NCI-H187 (cell line): ENCODE measurements at places on chromosomes 4 and X.

DNA sequence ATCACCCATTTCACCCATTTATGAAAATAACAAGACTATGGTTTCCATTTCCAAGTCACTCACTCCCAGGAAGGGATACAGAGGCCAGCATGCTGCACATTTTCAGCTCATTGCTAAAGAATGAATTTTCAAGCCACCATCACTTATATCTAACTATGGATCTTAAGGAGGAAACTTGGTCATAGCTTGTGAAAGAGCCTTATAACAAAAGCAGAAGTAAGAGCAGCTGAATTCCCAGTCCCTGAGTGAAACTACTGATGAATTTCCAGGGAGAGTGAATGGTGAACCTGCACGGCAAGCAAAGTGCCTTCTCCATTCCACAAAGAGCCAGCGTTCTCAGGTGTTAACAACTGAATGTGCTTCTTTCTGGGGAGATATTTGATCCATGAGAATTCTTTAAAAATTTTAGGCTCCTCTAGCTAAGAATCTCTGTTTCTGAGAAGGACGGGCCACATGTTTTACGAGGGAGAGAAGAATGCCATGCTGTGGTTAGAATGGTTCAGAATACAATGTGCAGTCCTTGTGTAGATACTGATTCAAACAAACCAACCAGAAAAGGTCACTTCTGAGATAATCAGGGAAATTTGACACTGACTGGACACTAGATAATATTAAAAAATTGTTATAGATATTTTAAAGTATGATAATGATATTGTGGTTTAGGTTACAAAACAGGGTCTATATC is 24.0 kb downstream of the BTC start:
- DNase-seq, result no peak

- DNase-seq, result no peak
Measured at GRCh38 chr4:14072506-14072905, 445.0 kb upstream of the BOD1L1 start.

- no peak for DNase-seq
Measured at GRCh38 chr4:127347936-127348335, 284.8 kb upstream of the INTU start.

DNA sequence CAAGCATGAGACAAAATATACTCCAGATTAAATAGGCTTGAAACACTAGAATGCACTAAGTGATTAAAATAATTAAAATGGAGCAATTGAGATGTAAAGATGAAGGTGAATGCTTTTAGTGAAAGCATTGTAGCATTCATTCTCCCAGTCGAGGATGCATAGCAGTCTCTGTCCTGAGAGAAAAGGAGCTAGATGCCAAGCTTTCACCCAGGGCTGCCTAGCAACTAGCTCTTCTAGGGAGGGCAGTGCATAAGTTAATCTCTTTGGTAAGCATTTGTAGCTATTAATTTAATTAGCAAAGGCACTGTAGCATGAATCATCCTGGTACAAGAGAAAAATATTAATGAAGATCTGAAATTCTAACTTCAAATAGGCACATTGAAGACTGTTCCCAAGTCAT is 1014.8 kb downstream of the C4orf33 start:
- DNase-seq, result no peak

- no peak for DNase-seq
Measured at GRCh38 chr4:87241336-87241735, 20.9 kb upstream of the KLHL8 start.

DNA sequence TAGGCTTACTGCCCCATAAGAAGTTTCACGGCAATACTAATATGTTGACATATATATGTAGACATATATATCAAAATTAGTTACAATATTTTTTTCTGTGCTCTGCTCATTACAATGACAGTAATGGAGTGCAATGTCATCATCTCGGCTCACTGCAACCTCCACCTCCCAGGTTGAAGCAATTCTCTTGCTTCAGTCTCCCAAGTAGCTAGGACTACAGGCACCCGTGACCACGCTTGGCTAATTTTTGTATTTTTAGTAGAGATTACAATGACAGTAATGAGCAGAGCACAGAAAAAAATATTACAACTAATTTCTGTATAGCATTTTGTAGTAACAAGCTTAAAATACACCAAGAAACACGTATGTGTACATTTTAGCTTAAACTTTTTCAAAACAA is 7.6 kb downstream of the EIF4E start:
- no peak for DNase-seq
